ENCODE measurements at places on chromosomes 3 and 15.

GRCh38 chr15:28132524-28133275 lies 33.6 kb upstream of the OCA2 start:
- DNase-seq = no peak

GRCh38 chr15:89119489-89120478 lies 31.5 kb downstream of the ABHD2 start:
- no peak for DNase-seq

DNA sequence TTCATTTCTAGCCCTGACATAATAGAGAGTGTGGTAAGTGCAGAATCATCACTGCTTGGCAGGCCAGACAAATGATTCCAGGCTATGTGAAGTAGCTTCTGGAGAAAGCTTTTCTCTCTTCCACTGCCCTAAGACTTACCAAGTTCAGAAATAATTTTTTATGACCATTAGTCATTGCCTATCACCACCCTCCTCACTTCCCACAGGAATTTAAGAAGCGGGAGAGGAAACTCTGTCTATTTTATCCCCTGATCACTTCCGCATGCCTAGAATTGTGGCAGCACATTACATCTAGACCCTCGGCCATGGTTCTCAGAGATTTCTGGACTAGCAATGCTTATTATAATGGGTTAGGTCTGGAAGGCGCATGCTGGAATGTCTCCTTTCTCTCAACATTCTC lies 397.8 kb upstream of the NR2F2 start:
- DNase-seq = no peak

GRCh38 chr3:141875893-141876380 lies 506 bp upstream of the ATP1B3 start:
- DNase-seq = peak; percentile 74

GRCh38 chr3:123449102-123449996 lies 459 bp upstream of the ADCY5 start:
- DNase-seq = no peak

GRCh38 chr3:177687291-177687690 lies 490.0 kb upstream of the TBL1XR1 start:
- no peak for DNase-seq

- no peak for DNase-seq
Measured at GRCh38 chr3:47714606-47715005, 67.1 kb downstream of the SMARCC1 start.

DNA sequence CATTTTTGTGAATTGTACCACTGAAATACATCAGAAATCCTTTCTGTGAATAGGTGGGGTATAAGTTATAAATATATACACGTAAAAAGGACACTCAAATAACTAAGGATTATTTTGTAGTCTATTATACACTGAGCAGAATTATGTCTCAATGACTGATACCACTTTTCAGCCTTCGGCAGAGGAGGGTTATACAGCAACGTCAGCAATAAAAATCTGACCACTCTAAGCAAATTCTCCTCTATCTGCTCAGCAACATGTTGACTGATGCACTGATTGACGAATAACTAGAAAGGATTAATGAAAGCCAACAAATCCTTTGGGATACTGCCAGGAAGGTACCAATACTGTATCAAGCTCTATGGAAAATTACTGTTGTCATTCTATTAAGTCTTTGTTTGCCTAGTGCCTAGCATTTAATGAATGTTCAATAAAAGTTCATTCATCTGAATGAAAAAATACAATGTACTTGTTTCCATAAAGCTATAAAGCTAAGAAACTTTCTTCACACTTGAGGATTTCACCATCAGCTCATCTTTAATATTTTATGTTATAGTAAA lies 5.2 kb downstream of the ARPP19 start:
- DNase-seq = no peak

DNA sequence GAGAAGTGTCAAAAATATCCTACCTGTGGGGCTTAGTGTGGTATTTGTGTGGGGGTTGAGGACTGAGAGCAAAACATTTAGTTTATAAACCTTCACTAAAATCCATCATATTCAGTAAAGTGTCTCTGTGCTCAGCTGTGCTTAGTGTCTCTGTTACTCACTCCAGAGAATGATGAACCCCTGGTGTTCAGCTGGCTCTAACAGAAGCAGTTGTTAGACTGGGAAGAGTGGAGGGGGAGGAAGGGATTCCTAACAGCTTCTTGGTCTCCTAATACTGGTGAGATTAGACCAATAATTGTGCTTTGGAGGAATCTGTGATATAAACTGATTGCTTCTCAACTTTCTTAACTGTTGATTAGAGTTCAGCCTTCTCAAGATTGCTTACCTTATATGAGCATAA lies 1123.5 kb downstream of the ROBO2 start:
- no peak for DNase-seq

- DNase-seq = no peak
Measured at GRCh38 chr15:61299075-61299763, 70.1 kb upstream of the RORA start.

GRCh38 chr3:42009456-42009855 lies 47.6 kb upstream of the ULK4 start:
- DNase-seq = no peak

- DNase-seq = peak; percentile 63
Measured at GRCh38 chr3:172102123-172102882, 62.9 kb downstream of the FNDC3B start.

GRCh38 chr3:11660242-11660641 lies 16.5 kb upstream of the VGLL4 start:
- no peak for DNase-seq

DNA sequence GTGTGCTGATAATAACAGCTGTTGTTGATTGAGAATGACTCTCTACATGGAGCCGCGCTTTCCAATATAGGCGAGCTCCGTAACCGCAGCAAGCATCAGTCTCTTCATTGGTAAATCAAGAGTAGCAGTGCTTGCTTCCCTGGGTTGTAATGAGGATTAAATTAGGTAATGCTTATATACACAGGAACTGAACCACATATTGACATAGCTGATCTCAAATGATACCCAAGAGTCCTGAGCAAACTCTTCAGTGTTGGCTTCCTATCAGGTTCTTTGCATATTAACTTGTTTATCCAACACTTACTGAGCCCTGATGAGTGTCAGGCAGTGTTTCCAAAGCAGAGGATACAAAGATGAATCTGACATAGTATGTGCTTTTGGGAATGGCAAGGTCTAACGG lies 46.4 kb upstream of the SLCO3A1 start:
- no peak for DNase-seq

DNA sequence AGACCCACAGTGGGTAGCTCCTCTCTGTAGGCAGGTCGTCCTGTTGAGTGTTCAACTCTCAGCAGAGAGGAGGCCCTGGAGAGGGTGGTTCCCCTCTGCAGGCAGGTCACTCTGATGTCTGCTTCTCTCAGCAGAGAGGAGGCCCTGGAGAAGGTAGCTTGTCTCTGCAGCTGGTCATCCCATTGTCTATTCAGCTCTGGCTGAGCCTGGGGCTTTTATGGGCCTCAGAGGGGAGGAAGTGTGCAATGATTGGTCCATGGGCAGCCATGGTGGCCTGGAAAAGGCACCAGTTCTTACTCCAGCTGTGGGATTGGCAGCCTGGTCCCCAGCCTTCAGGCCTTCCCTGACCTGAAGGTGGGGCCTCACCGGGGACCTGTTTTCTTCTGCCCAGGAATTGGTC lies 52.9 kb downstream of the PPCDC start:
- no peak for DNase-seq

- DNase-seq = no peak
Measured at GRCh38 chr15:91908391-91908790, 54.9 kb downstream of the SLCO3A1 start.

DNA sequence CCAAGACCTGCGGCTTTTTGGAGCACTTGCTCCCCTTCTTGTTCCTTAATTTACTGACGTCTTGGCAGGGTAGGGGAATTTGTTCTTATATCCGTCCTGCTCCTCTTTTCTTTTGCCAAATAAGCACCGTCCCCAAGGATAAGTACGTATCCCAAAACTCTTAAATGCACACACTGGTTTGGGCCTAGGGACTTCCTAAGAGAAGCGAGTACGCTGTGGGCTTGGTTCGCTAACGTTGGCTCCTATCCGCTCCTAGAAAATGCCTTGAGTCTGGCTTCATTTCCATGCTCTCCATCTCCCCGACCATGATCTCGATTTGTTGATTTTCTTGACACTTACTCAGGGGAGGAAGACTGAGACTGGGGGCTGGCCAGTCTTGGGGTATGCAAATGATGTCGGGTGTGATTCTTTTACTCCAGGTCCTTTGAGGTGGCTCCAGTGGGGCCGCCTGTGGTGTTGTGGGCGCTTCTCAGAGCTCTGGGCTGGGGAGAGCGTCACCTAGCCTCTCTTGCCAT lies 1.3 kb downstream of the MYRIP start:
- no peak for DNase-seq

DNA sequence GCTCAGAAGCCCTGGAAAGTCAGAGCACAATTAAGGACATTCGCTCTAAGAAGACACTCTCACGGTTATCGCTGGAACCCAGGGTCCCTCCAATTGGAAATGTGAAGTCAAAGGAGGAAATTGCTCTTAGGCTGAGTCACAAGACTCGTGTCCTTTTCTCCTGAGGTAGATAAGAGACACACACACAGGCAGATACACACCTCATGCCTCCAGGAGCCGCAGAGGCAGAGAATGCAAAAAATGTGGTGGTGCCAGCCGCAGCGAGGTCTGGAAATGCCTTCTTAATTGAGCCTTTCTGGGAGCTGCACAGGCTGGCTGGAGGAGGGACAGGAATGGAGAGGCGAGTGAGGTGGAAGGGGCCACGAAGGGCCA lies 189.3 kb downstream of the OPA1 start:
- no peak for DNase-seq

- no peak for DNase-seq
Measured at GRCh38 chr3:160586679-160587078, 21.3 kb upstream of the KPNA4 start.

DNA sequence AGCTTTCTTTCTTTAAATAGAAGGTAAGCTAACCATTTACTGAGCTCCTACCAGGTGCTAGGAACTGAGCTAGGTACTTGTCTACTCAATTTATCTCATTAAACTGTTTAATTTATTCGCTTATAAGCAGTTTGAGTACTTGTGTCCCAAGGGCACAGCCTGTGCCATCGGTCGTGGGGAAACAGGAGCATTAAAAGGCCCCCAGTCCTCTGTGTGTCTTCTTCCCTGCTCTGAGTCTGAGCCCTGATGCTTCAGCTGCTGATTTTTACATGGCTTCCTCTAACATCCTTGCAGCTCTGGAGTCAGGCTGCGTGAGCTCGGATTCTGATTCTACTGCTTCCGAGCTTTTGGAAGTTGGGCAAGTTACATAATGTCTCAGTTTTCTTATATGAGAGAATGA lies 239.5 kb downstream of the EDEM1 start:
- DNase-seq = no peak

- peak; percentile 95 for DNase-seq
Measured at GRCh38 chr3:138060792-138061191, 50.8 kb downstream of the CLDN18 start.

- DNase-seq = no peak
Measured at GRCh38 chr3:141352262-141352984, 15.9 kb upstream of the ZBTB38 start.

- no peak for DNase-seq
Measured at GRCh38 chr3:38978729-38979128, 73.0 kb downstream of the SCN11A start.

DNA sequence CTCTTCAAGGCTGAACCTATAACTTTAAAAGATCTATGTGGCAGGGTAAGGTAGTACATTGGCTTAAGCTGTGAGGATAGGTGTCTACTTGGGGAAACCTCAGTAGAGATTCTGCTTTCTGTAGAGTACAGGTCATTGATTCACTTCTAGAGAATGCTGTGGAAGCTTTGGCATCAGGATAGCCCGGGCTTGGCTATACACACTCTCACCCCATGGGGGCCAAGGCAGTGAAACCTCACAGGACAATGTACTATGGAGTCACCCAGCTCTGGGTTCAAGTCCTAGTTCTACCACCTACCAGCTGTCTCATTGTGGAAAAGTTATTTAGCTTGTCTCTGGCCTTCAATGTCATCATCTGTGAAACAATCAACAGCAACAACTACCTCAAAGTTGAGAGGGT lies 9.0 kb downstream of the MTFMT start:
- no peak for DNase-seq

DNA sequence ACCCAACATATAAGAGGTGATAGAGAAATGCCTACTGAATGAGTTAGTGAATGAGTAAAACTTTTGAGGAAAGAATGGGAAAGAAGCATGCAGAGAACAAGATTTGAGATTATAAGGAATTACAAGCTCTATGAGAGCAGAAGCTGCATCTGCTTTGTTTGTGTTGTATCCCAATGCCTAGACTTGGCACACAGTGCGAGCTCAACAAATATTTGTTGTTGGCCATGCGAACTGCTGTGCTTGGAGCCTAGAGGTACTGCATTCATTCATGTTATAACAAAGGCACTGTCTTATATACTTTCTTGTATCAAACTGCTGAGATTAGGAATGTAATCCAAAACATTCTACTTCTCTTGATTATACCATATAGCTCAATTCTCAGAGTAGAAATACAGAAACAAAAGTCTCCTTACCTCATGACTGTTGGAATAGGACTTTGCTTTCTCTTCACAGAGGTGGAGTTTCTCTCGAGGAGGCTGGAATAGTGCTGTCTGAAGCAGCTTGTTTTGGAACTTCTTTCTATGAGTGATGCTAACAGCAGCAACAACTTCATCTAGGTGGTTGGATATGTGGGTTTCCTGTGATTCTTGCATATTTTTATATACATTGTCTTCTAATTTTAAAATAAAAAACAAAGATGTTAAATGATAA lies 21.1 kb downstream of the TTC23 start:
- no peak for DNase-seq
